ENCODE measurements at places on chromosomes 6 and 20.

GRCh38 chr6:81063891-81064290 is 688.6 kb downstream of the TENT5A start:
- no peak for DNase-seq

DNA sequence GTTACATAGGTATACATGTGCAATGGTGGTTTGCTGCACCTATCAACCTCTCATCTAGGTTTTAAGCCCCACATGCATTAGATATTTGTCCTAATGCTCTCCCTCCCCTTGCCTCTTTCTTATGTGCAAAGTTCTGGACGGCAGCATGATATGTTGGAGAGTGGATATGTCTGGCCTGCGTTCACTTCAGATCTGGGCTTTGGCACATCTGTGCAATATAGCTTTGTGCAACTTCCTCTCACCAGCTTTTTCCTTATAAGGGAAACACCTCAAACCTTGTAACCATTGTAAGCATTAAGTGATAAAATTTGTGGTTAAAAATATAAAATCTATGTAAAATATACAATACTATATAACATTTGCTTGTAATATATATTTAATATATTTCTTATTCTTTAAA is 288.0 kb downstream of the PHACTR1 start:
- DNase-seq = no peak

DNA sequence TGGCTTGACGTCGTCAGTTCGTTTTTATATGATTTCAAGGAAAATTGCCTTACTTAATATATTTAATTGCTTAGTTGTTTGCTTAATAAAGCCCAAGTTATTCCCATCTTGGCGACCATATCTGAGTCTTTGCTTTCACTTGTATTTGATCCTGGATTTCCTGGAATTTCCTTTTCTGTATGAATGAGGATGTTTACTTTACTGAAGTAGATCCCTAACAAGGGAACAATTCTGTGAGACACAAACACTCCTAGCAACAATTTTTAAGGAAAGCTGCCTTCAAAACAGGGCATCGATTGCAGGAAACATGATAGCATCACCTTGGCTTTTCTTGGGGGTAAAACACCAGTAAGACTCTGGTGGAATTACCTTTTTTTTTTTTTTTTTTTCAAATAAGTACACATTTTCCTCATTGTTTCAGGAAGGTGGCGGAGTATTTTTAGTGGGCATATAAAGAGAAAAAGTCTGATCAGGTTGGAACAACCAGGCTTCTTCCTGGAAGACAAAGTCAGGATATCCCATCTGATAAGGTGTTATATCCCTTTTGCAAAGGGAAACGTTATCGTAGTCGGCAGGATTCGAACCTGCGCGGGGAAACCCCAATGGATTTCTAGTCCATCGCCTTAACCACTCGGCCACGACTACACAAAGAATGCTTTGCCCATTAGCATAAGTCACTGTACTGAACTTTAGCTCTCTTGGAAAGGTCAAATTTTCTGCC is 68.5 kb upstream of the ZNF184 start:
- DNase-seq = no peak

DNA sequence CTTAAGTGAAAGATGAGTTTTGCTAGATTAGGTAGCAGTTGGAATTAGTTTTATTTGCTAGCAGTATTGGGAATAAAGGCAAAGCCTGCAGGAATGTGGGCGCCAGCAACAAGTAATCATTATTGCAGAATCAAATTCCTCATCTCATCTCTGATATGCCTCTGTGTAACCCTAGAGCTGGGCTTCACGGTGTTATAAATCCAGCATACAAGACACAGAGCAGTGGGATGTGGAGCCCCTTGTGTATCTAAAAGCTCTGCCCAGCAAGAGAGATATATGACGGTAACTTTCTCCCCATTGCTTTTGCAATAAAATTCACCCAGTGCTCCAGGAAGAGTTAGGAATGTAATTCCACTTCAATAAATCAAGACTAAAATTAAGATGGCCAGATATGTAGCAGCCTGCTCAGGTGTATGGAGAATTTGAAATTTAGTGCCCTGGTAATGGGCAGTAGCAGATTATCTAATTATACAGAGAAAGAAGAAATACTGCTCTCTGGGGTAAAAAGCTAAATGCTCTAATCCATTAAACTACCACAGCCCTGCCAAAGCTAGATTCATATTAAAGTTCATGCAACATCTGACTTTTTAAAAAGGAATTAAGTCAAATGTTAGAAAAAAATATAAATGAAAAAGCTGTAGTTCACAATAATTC is 5.6 kb upstream of the BLOC1S5 start:
- no peak for DNase-seq

DNA sequence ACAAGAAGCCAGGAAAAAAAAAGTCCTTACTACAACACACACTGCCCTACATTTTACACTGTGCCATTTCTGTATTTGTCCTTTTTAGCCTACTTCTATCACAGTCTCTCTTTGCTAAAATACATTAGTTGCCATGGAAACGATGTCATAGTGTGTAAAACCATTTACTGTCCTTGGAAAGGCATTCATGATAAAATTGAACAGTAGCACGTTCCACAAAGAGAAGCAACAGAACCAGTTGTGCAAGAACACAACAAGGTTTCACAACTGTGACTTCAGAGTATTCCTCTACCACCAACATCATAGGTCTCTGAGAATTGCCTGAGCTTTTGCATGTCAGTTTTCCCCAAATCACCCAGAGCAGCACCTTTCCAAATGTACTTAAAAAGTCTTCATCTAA is 20.5 kb downstream of the FYN start:
- no peak for DNase-seq

GRCh38 chr6:39654121-39654520 is 71.1 kb downstream of the KIF6 start:
- DNase-seq = no peak

DNA sequence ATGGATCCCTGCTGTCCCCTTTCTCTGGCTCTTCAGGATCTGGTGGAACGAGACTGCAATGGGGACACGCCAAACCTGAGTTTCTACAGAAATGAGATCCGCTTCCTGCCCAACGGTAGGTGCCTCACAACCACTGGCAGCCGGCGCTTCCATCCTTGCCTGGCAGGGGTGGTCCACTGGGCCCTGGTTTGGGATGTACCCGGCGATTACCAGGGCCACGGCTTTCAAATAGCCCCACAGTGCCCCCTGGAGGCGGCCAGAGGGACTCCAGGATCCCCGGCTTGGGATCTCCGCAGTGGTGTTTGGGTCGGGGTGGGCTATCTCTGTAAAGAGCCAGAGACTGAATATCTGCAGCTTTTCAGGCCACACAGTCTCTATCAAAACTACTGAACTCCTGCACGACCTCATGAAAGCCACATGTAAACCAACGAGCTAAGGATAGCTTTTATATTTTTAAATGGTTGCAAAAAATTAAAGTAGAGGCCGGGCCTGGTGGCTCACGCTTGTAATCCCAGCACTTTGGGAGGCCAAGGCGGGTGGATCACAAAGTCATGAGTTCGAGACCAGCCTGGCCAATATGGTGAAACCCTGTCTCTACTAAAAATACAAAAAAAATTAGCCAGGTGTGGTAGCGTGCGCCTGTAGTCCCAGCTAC is 3.7 kb downstream of the OGFR start:
- peak; percentile 95 for DNase-seq

DNA sequence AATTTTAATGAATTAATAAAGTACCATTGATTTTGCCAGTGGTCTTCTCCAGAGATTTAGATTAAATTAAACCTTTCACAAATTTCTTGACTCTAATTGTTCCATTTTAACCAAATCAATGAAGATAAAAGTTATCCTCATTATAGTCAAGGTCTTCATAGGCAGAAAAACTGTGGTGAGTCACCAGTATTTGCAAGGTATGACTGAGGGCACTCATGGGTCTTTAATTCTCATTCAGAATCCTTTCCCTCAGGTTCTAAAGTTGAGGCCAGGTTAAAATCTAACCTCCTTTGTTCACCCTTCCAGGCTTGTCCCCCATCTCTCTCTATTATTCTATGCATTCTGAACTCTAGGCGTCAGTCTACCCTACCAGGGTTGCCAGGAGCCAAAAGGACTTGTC is 93.9 kb downstream of the JAG1 start:
- DNase-seq = no peak

- DNase-seq = no peak
Measured at GRCh38 chr6:43910638-43911353, 140.8 kb downstream of the VEGFA start.

GRCh38 chr6:156102129-156102528 is 646.5 kb upstream of the NOX3 start:
- DNase-seq = no peak

- DNase-seq = no peak
Measured at GRCh38 chr6:111129013-111129412, 41.7 kb downstream of the SLC16A10 start.

- peak; percentile 12 for DNase-seq
Measured at GRCh38 chr6:119533603-119534279, 184.2 kb upstream of the MAN1A1 start.

GRCh38 chr6:148999929-149000468 is 253.2 kb downstream of the UST start:
- DNase-seq = peak; percentile 41

GRCh38 chr6:31958412-31958740 is 395 bp downstream of the NELFE start:
- no peak for DNase-seq

DNA sequence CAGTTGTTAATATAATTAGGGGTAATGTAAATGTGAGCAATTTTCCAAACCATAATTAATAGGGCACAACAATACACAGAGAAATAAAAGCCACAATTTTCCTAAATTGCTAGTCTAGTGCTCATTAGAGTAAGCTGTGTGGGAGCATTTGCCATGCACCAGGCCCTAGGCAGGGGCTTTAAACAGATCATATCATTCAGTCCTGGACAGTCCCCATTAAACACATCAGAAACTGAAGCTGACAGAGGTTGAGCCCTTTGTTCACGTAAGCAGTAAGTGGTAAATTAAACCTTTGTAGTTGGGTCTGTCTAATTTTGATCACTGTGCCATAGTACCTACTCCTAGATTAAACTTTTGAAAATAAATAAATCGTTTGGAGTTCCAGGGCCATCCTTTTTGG is 931.1 kb downstream of the C6orf118 start:
- no peak for DNase-seq

- DNase-seq = no peak
Measured at GRCh38 chr6:67863346-67863745, 771.7 kb upstream of the ADGRB3 start.

DNA sequence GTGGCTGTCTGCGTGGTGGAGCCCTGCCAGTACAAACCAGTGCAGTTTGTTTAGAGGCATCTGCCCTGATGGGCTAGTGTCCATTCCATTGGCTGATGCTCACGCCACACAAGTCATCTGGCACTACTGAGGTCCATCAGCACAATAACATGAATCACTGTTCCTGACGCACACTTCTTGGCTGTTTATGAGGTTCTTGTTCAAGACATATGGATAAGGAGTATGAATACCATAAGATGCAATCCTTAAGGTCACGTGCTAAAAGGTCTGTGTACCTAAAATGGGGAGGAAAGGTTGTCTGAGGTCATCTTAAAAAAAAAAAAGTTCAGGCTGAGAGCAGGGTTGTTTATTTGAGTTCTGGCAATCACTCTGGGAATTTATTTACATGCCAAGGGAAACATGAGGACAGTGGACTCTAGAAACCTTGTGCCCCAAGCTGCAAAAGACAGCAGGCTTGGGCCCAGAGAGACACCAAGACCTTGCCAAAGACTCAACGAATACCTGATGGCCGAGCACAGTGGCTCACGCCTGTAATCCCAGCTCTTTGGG is 54.1 kb upstream of the SHLD1 start:
- DNase-seq = no peak

GRCh38 chr6:157098999-157099398 is 224.3 kb downstream of the TMEM242 start:
- DNase-seq = no peak

GRCh38 chr6:44415873-44416502 is 28.5 kb downstream of the CDC5L start:
- peak; percentile 6 for DNase-seq

DNA sequence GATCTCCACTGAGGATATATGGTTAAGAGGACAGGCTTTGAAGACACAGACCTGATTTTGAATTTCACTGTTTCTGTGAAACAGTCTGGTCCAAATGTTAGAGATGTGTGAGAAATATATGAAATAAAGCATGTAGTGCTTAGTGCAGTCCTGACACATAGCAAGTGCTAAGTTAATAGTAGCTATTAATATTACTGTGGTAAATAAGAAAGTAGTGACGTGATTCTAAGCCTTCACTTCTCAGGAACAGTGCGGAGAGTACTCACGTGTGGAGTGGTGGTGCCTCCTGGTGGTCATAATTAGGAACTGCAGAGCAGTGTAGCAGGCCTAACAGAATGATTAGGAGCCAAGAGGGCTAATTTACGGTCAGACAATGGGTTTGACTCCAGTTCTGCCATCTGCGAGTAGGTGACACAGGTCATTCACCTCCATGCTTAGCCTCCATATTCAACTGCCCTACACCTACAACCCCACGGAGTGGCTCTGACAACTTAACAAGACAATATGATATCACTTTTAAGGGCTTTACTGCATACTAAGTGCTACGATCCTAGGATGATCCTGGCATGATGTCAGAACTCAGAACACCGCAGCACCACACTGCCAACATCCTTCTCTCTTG is 106.2 kb downstream of the JPH2 start:
- peak; percentile 97 for DNase-seq

- no peak for DNase-seq
Measured at GRCh38 chr6:40376113-40376650, 211.0 kb downstream of the LRFN2 start.

DNA sequence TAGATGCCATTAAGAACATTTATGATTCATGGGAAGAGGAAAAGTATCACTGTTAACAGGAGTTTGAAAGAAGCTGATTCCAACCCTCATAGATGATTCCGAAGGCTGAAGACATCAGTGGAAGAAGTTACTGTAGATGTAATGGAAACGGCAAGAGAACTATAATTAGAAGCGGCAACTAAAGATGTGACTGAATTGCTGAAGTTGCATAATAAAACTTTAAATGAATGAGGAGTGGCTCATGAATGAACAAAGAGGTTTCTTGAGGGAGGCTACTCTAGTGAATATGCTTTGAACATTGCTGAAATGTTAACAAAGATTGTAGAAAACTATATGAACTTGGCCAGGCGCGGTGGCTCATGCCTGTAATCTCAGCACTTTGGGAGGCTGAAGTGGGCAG is 84.1 kb downstream of the PHIP start:
- no peak for DNase-seq

GRCh38 chr6:145485288-145485687 is 250.0 kb downstream of the EPM2A start:
- DNase-seq = no peak

- DNase-seq = peak; percentile 58
Measured at GRCh38 chr20:63103402-63104311, 96.9 kb upstream of the BHLHE23 start.

- DNase-seq = no peak
Measured at GRCh38 chr6:19845266-19846041, 8.3 kb downstream of the ID4 start.

GRCh38 chr6:133340557-133340956 is 99.4 kb downstream of the EYA4 start:
- DNase-seq = no peak

GRCh38 chr20:63153254-63154221 is 62.4 kb downstream of the YTHDF1 start:
- no peak for DNase-seq

DNA sequence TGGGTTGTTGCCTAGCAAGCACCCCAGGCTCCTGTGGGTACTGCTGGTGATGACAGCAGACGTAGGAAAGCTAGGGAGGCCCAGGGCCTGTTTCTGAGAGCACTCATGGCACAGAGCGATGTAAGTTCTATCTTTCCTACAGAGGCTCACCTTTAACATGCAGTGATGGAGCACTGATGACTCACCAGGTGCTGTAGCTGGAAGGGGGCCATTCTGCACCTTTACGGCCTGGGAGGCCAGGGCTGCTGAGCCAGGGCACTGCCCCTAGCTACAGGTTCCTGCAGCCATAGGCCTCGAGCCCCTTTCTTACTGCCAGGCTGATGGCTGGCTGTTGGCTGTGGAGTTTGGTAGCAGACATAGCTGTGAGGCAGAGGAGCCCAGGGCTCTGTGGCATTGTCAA is 31.1 kb upstream of the GPR6 start:
- no peak for DNase-seq
